SK-N-SH treated with all-trans-retinoic acid at 6 μM for 48 hours (cell line): ENCODE measurements at places on chromosomes 16 and 17.

DNA sequence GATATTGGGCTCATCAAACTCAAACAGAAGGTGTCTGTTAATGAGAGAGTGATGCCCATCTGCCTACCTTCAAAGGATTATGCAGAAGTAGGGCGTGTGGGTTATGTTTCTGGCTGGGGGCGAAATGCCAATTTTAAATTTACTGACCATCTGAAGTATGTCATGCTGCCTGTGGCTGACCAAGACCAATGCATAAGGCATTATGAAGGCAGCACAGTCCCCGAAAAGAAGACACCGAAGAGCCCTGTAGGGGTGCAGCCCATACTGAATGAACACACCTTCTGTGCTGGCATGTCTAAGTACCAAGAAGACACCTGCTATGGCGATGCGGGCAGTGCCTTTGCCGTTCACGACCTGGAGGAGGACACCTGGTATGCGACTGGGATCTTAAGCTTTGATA lies 2.6 kb upstream of the HPR start:
- ATAC-seq, result no peak

DNA sequence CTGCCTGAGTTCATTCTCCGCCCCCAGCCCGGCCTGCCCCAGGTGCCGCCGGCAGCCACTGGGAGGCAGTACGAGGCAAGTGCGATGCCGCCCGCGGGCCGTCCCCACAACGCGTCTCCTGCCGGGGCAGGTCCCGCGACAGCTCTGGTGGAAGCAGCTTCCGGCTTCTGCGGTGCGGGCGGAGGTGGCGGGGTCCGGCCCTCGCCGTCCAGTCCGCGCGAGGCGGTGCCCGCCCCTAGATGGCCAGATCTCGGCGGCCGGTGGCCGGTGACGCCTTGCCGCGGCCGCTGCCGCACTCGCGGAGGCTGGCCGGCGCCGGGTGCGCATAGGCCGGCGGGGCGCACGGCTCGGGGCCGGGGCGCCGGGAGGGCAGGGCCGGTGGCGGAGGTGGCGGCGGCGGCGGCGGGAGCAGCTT lies 1.8 kb downstream of the GJD3 start:
- peak; percentile 81 for ATAC-seq

DNA sequence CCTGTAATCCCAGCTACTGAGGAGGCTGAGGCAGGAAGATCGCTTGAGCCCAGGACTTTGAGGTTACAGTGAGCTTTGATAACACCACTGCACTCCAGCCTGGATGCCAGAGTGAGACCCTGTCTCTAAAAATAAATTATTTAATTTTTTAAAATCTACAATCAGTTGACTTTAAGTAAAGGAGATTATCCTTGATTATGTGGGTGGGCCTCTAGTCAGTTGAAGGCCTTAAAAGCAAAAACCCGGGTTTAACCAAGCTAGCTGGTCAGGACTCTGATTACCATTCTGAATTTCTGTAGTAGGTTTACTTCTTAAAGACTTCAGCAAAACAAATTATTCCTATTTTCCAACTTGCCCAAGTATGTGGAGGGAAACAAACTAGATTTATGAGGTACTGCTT lies 4.4 kb downstream of the RNF157 start:
- ATAC-seq, result no peak

DNA sequence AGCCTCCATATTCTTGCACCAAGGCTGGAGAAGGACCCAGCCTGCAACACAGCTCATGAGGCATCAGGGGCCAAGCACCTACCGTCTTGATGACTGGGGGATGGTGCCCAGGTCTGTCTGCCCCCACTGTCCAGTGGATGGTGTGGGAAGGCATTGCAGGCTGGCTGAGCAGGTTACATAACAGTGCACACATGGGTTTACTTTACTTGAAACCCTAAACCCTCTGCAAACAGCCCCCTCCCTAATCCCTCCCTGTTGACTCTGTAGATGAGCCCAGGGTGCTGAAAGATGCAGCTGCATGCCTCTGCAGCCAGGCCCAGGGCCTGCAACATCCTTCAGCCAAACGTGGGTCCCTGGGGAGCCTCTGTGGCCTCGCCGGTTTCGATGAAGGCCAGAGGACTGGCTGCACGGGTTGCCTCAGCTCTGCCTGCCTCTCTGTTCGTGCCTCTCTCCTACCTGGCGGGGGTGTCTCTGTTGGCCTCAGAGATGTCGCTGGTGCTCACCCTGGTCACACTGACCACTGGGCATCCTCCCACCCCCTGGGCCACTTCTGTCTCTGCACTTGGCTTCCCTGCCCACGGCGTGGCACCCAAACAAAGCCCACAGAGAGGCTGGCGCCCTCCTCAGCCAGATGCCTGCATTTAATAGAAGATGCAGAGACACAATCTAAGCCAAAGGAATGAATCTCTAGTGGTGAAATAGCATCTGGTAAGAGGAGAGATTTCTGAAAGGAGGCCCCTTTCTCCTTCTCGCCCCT lies 95.1 kb downstream of the METRNL start:
- ATAC-seq, result peak; percentile 65

DNA sequence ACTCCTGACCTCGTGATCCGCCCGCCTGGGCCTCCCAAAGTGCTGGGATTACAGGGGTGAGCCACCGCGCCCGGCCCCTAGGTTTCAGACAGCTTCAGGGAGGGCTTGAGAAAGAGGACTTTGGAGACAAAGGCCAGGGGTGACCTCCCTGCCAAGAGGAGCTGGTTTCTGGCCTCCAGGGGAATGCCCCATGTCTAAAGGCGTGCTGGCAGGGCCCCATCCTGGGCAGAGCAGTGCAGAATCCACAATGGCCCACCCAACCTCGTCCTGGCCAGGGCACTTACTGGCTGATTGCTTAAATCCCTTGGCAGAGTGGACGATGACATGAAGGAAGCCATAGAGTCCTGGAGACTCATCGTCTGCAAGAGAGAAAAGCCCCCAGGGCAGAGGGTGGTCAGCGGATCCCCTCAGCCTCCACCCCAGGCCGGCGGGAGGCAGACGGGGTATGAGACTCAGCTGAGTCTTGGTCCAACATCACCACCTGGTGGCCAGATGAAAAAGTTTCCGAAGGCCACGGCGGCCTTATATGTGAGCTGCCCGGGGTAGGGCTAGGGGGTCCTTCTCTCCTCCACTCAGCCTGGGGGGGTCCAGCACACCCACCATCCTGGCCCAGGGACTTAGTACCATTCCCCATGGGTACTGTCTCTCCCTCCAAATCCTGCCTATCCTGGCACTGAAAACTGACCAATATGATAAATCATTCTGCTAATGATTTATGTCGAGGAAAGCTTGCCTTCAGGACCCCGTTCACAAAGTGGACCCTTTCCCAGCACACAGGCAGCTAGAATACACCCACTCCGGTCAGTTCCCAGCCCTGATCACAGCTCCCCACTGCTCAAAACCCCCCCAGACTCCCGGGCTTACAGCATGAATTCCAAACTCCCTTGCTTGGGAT lies 59.1 kb downstream of the TIMM22 start:
- ATAC-seq, result peak; percentile 85

- ATAC-seq, result no peak
Observed at GRCh38 chr17:7081341-7082062, 1.5 kb upstream of the CLEC10A start.

DNA sequence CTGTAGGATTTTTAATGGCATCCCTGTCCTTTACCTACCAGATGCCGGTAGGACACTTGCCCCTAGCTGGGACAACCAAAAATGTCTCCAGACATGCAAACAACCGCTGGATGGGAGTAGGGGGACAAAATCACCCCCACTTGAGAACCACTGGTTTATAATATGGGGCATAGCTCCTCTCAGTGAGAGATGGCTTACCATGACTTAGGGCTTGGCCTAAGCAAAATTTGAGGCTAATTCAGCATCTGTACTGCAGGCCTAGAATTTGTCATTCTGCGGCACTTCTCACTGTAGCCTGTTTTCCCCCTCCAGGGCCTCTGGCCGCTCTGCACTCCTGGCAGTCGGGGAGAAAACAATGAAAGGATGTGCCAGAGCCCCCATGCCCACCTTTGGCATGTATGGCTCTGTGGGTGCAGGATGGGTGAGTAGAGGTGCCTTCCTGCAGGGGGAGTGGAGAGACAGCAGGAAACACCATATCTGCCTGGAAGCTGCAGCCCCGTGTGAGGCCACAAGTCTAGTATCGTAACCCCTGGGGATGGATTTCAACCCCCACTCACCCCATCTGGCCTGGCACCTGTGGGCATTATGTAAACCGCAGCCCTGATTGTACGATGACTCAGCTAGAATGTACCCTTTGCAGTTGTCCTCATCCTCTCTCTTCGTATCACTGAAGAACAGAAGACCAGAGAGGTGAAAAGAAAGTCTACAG lies 268.1 kb downstream of the SOX9 start:
- peak; percentile 41 for ATAC-seq

DNA sequence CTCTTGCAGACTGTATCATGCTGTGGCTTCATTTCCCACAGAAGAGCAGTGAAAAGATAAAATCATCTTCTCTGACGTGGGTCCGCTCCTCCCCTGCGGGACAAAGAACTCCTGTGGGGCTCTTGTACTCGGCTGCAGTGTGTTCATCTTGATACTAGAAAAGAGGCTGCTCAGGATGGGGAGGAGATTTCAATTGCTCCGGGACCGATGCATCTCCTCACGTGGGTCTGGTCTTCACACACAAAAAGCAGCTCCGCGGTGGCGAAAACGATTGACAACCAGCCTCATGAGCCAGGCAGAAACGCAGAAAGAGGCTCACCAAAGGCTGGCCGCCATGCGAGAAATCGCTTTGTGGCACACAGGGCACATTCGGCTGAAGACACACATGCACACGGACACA lies 14.4 kb upstream of the KCNJ18 start:
- ATAC-seq, result no peak; the same call in 1 of the 3 replicates

GRCh38 chr17:21186399-21187187 lies 27.4 kb downstream of the TMEM11 start:
- no peak for ATAC-seq

- ATAC-seq, result no peak
Observed at GRCh38 chr16:89312194-89312593, 94.7 kb downstream of the ZNF778 start.

- ATAC-seq, result peak; percentile 39
Observed at GRCh38 chr16:57802341-57803133, at the start of gene KIFC3. TSS of gene KIFC3 (minus strand) at chr16:57802491. CDS start at chr16:57798243, 4,248 bp downstream.

DNA sequence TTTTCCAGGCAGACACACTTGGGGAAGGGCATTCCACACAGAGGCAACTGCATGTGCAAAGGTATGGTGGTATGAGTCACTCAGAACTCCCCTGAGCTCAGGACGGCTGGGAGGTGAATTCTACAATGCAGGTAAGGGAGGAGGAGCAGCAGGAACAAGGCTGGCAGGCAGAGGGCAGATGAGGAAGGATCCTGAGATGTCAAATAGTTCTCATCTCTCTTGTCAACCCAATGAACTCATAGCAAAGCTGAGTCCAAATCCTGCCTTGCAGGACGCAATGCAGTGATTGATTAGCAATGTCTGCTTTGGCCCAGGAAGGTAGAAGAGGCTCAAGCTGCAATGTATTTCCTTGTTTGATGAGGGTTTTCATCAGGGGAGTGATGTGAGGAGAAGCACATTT lies 243.5 kb downstream of the XYLT1 start:
- ATAC-seq, result no peak

DNA sequence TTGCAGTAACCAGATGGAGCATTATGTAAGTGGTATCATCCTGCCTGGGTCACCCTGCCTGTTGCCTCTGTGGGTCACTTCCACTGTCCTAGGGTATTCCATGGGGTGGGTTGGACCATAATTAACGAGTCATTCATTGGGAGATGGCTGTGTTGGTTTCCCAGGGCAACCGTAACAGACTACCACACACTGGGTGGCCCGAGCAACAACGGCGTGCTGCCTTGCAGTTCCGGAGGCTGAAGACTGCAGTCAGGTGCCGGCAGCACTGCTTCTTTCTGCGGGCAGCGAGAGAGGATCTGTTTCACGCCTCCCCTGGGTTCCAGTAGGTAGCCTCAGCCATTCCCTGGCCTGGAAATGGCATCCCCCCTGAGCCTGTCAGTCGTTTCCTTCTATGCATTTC lies 28.9 kb upstream of the CMIP start:
- ATAC-seq, result no peak

DNA sequence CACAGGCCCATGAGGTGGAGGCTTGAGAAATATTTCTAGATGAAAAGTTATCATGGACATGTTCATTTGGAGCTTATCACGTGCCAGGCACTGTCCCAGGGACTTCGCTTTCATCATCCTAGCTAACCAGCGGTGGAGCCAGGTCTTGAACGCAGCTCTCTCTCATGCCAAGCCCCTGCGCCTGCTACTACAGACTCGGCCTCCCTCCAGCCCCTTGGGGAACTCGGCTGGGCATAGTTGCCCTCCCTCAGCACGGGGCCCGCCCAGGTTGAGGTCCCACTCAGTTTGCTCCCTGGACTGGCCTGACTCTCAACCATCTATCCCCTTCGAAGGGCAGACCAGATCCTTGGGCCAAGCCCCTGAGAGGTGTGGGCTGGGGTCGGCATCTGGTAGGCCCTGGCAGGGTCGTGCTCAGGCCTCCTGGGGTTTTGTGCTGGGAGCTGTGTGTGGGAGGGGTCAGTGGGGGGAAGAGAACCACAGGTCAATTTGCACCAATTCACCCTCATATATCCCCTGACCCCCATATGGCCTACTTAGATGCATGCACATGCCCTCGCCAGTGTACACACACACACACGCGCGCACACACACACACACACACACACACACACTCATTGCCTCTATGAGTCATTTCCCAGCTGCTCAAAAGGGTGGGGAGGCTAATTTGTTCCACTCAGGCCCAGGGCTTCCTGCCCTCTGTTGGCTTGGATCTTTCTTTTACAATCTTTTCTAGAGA lies 12.1 kb upstream of the SCN4A start:
- peak; percentile 71 for ATAC-seq

- ATAC-seq, result no peak
Observed at GRCh38 chr17:74145756-74146155, 57.7 kb upstream of the RPL38 start.

DNA sequence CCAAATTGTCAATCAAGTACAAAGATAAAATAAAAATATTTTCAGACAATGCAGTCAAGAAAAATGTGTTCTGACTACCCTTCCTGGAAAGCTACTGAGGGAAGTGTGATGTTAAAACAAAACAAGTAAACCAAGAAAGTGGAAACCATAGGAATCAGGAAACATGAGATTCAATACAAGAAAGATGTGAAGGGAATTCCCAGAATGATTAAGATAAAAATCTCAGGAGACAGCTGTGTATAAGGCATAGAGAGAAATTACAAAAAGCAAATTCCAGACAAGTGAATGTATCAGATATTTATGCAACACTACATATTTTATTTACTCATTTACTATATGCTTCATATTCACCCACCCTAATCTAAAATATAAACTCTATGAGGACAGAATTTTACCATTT lies 32.2 kb downstream of the TRIM37 start:
- ATAC-seq, result peak; percentile 74

- ATAC-seq, result peak; percentile 39
Observed at GRCh38 chr16:47254756-47255155, 111.0 kb upstream of the NETO2 start.

GRCh38 chr16:84970447-84971127 lies 40.7 kb downstream of the ZDHHC7 start:
- ATAC-seq, result peak; percentile 93

DNA sequence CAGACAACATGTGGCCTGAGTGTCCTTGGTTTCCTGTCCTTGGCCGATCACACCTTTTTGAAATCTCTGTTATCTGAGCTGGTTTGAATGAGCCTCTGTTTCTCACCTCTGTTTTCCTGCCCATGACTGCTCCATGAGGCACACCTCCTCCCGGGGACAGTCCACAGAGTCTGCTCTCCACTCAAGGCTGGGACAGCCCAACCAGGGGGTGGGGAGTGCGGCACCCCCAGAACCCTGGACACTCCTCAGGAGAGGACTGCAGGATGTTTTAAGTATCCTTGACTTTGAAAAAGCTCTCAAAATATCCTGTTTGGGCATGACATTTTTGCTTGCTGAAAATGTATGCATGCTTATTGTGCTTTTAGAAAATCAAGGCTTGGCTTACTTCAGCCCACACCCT lies 333.0 kb upstream of the N4BP1 start:
- no peak for ATAC-seq
